Osteoblast (primary cell): ENCODE measurements at places on chromosomes 2 and 18. TPM values are rescaled to one million over a fixed set of nuclear protein-coding genes. Genes with fewer than 3 reads are reported as not detected.

DNA sequence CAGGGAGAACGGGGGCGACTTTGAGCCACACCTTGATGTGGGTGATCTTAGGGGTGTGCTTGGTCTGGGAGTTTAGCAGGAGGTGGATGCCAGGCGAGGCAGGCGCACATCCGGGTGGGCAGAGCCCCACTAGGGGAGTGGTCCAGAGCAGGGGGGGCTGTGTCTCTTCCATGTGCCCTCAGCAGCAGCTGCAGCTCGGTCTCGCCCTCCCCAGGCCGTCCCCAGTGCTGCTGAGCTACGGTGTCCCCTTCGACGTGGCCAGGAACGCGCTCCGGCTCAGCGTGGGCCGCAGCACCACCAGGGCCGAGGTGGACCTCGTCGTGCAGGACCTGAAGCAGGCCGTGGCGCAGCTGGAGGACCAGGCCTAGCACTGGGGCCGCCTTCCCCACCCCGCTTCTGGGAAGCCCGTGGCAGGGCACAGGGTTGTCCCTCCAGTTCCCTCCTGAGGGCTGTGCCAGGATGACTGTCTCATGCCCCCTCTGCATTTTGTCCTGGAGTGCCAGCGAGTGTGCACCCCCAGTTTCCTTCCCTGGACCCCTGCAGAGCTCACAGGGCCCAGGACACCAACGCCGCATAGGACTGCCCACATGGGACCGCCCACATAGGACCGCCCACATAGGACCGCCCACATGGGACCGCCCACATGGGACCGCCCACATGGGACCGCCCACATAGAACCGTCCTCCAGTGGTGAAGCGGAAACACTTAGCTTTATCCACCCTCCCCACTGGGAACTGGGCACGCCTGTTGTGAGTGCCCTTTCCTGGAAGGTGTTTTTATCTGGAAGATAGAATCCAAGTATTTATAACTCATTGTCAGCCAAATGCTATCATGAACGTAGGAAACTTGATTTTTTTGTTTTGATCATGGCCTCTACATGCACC lies 1.9 kb upstream of the ESPNL start:
- peak; percentile 93 for DNase-seq

DNA sequence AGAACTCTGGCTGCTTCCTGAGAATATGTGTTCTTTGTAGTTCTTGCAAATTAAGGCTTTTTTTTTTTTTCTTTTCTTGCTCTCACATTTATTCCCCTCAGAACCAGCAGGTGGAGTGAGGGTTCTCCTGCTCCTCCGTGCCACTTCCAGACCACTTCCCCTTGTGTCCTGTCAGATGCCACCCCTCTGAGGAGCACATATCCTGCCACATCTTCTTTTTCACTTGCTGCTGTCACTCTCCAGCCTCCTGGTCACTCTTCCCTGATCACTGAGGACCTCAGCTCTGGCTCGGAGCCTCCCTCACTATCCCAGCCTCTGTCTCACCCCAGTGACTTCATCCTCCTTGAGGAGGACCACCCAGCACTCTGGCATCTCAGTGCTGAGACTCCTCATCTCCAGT lies 100.5 kb downstream of the TACR1 start:
- DNase-seq: no peak

DNA sequence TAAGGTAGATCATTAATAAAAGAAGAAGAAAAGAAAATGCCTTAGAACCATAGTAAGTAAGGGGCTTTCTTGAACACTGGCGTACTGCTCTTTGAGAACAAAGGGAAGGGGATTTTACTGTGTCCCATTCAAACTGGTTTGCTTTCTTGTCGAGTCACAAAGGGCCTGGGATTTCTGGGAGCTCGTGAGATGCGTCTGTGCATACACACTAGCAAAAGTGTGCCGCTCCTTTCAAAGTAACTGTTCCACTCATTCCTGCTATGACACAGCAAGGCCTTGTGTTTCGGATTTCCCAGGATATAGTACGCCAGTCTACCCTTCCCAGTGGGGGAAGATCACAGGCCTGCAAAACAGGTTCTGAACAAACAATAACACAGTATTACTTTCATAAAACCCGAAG lies 93.0 kb downstream of the KCTD18 start:
- no peak for DNase-seq

GRCh38 chr2:68865108-68865507 lies 6.1 kb downstream of the BMP10 start:
- no peak for DNase-seq

GRCh38 chr2:23036629-23037028 lies 348.4 kb upstream of the KLHL29 start:
- DNase-seq: no peak

GRCh38 chr2:84939426-84940087 lies 31.4 kb upstream of the KCMF1 start:
- no peak for DNase-seq

- DNase-seq: no peak
These were observed 8.6 kb downstream of the ALPI start for GRCh38 chr2:232464544-232464885.

DNA sequence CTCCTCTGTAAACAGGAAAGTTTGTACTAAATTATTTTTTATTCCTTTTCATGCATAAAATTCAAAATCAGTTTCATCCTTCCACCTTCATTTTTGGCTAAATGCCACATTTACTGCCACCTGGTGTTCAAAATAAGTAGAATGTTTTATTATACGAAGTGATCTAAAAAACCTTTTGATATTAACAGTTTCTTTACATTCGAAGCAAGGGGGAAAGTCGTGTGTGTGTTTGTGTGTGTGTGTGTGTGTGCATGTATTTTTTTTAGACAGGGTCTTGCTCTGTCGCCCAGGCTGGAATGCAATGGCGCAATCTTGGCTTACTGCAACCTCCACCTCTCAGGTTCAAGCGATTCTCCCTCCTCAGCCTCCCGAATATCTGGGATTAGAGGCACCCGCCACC lies 9.0 kb upstream of the SCN9A start:
- no peak for DNase-seq

GRCh38 chr2:233400341-233400740 lies 46.0 kb downstream of the DGKD start:
- no peak for DNase-seq

- DNase-seq: no peak
These were observed 25.1 kb upstream of the SP3 start for GRCh38 chr2:173990245-173990644.

GRCh38 chr2:37816036-37816435 lies 109.1 kb upstream of the RMDN2 start:
- DNase-seq: no peak

DNA sequence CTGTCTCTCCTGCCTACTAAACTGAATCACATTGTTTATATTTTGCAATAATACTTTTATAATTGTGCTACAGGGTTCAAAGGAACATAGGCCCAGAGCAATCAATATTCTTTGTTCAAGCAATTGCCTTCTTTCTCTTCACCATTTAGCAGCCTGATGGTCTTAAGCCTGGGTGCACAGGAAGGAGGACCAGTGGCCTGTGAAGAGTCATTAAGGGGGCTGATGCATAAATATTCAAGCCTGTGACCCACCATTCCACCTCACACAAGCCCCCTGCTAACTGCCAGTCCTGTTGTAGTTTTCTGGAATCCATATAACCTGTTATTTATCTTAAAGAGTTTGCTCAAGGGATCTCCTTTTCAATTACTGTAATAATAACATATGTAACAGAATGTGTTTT lies 56.0 kb downstream of the ABCA12 start:
- peak; percentile 10 for DNase-seq

GRCh38 chr18:77201506-77201905 lies 48.1 kb upstream of the GALR1 start:
- DNase-seq: no peak

GRCh38 chr2:73004889-73005596 lies 66.5 kb downstream of the SFXN5 start:
- DNase-seq: no peak

- no peak for DNase-seq
These were observed 181.9 kb downstream of the MREG start for GRCh38 chr2:215831296-215831913.

DNA sequence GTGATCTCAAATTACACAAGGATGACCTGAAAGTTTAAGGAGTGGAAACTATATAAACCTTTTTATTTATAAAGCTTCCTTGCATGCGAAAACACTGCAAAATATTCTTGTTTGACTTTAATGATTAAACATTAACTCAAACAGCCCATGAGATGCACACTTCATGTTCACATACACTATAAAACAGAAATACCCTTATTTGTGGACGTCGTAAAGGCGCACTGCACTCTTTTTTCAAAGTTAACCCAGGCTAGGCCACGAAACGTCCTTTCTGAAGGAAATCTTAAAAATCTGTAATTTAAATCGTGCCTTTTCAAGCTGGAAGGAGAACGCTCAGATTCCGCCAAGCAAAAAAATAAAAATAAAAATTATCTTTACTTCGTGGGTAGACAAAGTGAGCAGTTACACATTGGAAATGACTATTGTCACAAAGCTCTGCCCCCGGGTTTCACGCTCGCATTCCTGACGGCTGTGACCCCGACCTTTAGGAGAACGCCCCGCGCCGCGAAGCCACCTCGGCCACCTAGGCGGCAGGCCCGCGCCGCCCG lies 728 bp downstream of the FAM168B start:
- DNase-seq: peak; percentile 64

DNA sequence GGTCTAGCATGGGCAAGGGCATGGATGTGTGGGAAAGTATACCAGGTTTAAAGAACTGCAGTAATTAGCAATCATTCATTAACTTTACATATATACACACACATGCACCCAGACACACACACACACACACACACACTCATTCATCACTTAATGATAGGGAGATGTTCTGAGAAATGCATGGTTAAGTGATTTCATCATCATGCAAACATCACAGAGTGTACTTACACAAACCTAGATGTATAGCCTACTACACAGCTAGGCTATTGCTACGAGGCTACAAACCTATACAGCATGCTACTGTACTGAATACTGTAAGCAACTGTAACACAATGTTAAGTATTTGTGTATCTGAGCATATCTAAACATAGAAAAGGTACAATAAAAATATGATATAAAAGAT lies 83.6 kb downstream of the COLEC12 start:
- DNase-seq: no peak

DNA sequence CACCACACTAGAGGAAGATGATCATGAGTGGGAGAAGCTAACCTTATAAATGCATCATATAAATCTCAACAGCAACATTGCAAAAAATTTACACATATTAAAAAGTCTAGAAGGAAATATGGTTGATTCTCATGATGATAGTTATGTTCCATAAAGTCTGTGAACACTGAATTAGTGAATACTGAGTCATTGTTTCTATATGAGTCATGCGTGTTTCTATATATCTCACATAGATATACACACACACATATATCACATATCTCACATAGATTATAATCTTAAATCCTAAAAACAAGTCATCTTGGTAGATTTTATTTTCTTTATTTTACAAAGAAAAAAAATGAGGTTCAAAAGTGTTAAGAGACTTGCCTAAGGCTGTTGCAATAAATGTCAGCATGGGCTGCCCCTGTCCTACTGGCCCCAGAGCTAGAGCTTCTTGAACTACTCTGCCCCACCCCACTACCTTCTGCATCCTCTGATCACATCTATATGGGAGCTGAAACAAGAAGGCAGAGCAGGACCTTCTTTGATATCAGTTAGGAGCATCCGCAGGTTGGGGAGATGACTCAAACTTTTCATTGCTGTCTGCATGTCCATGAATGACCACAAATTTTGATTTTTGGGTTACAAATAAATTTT lies 81.8 kb upstream of the ADAM23 start:
- DNase-seq: no peak

DNA sequence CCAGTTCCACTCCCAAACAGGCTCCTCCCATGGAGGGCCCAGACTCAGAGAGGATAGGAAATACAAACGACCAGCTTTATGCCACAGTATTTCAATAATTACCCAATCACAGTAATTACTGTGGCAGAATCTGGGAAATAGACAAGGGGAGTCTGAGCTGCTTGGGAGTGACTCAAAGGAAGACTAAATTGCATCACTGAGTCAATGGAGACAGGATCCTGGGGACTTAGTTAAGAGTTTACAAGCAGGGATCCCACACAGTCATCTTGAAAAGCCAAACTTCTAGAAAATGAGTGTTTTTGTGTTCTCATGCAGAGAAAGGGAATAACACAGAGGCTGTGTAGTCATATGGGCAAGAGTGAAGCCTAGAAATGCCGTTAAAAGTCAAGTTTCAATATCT lies 1142.1 kb downstream of the CNTNAP5 start:
- DNase-seq: no peak

DNA sequence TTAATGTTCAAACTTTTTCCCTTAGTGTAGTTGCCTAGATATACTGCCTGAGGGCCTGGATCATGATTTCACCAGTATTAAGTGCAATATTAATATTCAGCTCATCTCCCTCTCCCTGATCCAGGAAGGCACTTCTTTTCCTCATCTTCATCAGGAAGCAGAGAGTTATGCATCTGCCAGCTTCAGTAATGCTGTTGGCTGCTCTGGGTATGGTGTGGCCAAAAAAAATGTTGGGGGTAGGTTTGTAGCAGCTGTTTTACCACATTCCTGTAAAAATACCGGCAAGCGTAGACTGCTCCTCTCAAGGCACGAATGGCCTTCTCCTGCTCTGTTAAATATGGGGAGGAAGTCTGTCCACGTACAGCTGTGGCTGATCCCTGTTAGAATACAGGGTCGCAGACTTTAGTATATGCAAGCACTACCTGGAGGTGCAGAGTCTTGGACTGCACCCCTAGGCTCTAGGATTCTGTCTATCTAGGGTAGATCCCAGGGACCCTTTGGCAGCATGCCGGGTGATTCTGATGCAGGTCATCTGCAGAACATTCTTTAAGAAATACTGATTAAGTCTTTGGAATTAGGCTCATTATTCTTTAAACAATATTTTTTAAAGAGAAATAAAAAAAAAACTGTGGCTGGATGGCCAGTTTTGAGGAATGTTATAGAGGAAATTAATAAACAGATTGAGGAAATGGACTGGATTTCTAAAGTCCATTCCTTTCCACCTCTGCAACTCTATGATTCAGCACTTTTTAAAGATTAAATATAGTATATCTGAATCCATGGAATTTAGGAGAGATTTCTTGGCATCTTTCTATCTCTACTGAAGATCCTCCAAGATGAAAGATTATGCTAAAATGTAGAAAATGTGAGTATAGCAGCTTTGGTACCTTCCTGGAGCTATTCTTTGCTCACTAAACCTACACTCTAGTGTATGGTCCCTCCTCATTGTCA lies 21.0 kb upstream of the GLS start:
- no peak for DNase-seq

DNA sequence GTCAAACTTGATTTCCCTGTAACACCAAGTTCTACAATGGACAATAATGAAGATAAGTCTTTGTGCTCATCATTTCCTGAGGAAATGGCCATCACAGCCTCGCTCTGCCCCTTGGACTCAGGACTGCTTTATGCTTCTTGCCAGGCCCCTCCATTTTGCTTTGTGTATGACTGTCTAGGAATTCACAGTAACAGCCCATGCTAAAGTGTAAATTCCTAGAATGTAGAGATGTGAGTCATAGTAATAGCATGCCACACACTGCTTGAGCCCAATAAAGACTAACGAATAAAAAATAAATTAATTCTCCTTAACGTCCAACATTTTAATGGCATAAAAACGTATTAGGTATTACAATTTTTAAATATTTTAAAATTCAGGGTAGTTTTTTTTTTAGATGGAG lies 226.5 kb downstream of the PID1 start:
- no peak for DNase-seq

The IL36RN gene
- total RNA-seq: not detected in 2 replicates

The CXCR1 gene
- total RNA-seq: not detected in 2 replicates

The CIB4 gene
- not detected in 2 replicates for total RNA-seq

The PAX8 gene
- 1.8 and 2.9 TPM in 2 replicates for total RNA-seq

The PRKAG3 gene
- under 0.01 and 0.29 TPM in 2 replicates for total RNA-seq

The COL4A3 gene
- not detected in 2 replicates for total RNA-seq

The AFG3L2 gene
- 61.9 and 65.5 TPM in 2 replicates for total RNA-seq

The IL37 gene
- total RNA-seq: not detected in 2 replicates

The ANKRD30B gene
- 6.9 and 11.5 TPM in 2 replicates for total RNA-seq

The ZEB2 gene
- 119 and 128 TPM in 2 replicates for total RNA-seq
